Fibroblast of lung (primary cell): ENCODE measurements at places on chromosomes 2 and 18. TPM values are rescaled to one million over a fixed set of nuclear protein-coding genes. Genes with fewer than 3 reads are reported as not detected.

The CRYGD gene
- total RNA-seq: not detected in 2 replicates

The TUBA4B gene
- not detected in 2 replicates for total RNA-seq

The TNFAIP6 gene
- 33.1 and 53.8 TPM in 2 replicates for total RNA-seq

The AMER3 gene
- not detected in 2 replicates for total RNA-seq

The ANKRD30BL gene
- total RNA-seq: not detected in 2 replicates

The ACTG2 gene
- 4.1 TPM in 2 replicates for total RNA-seq

The LIPT1 gene
- total RNA-seq: 7.6 and 10.5 TPM in 2 replicates

The CHRNG gene
- not detected in 2 replicates for total RNA-seq

The CYRIA gene
- 7.4 and 10.2 TPM in 2 replicates for total RNA-seq

The DSC2 gene
- under 0.01 TPM in 2 replicates for total RNA-seq

The CTAGE1 gene
- under 0.01 TPM in 1 of 2 replicates, not detected in the other for total RNA-seq

The TXNDC2 gene
- total RNA-seq: not detected in 2 replicates

The SALL3 gene
- not detected in 2 replicates for total RNA-seq

The ACTR3 gene
- 120 and 177 TPM in 2 replicates for total RNA-seq

The NPAS2 gene
- total RNA-seq: 2.3 and 3.6 TPM in 2 replicates

The KATNAL2 gene
- total RNA-seq: 3.8 and 4.6 TPM in 2 replicates

The C2orf42 gene
- total RNA-seq: 24.9 and 32.7 TPM in 2 replicates

The FSHR gene
- under 0.01 TPM in 1 of 2 replicates, not detected in the other for total RNA-seq

The ATP8B1 gene
- 53.4 and 109 TPM in 2 replicates for total RNA-seq

The IL1RL1 gene
- 0.50 and 4.6 TPM in 2 replicates for total RNA-seq

The FAP gene
- total RNA-seq: 81.9 and 96.1 TPM in 2 replicates

The CHRNA1 gene
- total RNA-seq: 0.33 TPM in 1 of 2 replicates, not detected in the other

The FEV gene
- total RNA-seq: not detected in 2 replicates

The BCL11A gene
- total RNA-seq: under 0.01 and 0.17 TPM in 2 replicates

The OTOF gene
- not detected in 2 replicates for total RNA-seq

The PSMA8 gene
- not detected in 2 replicates for total RNA-seq

The SIX3 gene
- not detected in 2 replicates for total RNA-seq

The SPDYA gene
- 0.77 and 0.83 TPM in 2 replicates for total RNA-seq

The FBXO11 gene
- 61.4 and 81.6 TPM in 2 replicates for total RNA-seq

The AGXT gene
- total RNA-seq: not detected in 2 replicates

The APLF gene
- 9.4 and 10.8 TPM in 2 replicates for total RNA-seq

The NOP58 gene
- 38.8 and 41.1 TPM in 2 replicates for total RNA-seq

The CCDC74A gene
- 5.9 and 6.7 TPM in 2 replicates for total RNA-seq

The NEU2 gene
- not detected in 2 replicates for total RNA-seq
